ENCODE measurements at places on chromosomes 4 and X.

DNA sequence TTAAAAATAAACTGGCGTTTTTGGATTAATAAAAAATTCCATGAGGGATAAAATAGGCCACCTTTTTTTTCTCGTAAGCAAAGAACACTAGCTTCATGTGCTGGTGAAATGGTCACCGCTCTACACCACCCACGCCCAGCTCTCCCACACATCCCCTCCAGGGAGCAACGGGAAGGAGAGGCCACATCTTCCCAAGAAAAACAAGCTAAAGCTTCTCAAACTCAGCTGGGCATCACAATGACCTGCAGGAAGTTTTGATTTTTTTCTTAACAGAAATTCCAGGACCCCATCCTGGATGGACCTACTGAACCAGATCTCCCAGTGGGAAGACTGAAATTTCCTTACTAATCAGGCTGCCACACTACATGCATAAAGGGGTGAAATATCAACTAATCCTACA lies 9.8 kb downstream of the TSPAN5 start:
- DNase-seq, result no peak

DNA sequence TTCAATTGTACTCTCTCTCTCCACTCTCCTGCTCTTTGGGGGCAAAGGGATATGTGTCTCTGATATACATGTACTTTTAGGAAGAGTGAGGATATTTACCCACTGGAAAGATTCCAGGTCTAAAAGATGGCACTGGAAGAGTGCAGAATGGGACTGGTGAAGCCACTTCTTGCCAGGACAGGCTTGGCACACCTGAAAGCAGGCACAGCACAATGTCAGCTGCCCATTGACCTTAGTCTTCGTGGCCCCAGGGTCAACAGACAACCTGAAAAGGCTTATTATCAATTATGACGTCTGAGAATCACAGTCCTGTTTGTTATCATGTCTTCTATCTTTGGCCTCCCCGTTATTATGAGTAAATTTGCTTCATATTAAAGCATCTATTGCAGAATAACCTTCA lies 86.7 kb upstream of the PAK3 start:
- DNase-seq, result no peak

DNA sequence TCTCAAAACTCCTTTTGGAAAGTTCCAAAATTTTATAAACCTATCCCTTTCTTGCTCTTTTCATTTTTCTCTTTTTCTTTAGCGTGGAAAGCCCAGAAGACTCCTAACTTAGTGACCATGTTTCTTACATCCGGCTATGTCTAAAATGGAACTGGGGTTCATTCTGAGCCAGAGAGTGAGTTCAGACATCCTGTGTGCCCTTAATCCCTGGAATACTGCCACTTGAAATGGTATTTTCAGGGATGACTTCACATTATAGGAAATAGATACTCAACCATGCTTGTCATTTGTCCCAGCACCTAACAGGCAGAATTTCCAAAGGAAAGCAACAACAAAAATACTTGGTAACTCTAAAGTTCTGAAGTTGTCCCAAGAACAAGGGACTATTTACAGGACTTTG lies 379.6 kb downstream of the ARHGAP24 start:
- no peak for DNase-seq

DNA sequence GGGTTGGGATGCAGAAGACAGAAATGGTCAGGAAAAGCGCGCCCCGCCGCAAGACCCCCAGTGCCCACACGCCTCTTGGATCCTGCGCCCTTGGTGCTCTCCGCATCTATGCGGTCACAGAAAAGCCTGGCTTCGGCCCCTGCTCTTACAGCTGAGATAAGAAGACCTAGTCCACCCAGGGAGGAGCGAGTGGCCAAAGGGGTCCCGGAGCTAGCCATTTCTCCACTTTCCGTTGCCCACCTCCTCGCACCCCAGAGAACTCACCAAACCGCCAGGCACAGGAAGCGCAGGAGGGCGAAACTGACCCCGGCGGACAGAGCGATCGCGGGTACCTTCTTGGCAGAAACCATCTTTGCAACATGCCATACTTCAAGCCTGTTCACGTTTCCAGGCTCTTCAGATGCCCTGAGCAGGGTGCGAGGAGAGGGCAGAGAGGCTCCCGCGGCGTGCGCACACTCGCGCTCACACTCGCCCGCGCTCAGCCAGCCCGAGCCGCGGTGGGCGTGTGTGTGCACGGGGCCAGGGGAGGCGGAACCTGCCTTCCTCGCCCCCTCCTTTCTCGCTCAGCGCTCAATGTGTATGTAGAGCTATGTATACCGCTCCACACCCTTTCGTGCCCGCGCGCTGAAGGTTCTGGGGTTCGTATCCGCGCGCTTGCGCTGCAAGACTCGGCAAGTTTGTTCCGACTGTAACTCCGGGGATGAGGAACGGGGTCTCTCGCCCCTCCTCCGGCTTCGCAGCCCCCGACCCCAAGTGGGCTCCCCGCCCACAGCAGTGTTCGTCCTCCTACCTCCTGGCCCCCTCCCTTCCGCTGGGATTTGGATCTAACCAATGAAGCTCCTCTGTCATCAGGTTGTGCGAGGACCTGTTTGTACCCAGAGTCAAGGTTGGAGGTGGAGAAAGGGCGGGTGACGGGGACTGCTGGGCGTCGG lies at the start of gene GABRA4:
TSS of gene GABRA4 (minus strand) at position 507 of the 932 bp plus-strand sequence. CDS start at position 350, 157 bp downstream.
- DNase-seq, result no peak

DNA sequence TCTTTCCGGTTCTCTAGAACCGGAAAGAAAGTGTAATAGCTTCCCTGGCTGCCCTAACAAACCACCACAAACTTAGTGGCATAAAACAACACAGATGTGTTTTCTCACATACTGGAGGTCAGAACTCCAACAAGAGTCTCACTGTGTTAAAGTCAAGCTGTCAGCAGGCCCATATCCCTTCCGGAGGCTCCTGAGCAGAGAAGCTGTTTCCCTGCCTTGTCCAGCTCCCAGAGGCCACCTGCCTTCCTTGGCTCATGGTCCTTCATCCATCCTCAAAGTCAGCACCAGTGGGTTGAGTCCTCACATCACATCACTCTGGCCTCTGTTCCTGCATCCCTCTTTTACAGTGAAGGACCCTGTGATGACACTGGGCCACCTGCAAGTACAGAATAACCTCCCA lies 49.8 kb upstream of the HMX1 start:
- DNase-seq, result no peak

- DNase-seq, result no peak
These were observed 339.2 kb upstream of the AADAT start for GRCh38 chr4:170428929-170429328.

DNA sequence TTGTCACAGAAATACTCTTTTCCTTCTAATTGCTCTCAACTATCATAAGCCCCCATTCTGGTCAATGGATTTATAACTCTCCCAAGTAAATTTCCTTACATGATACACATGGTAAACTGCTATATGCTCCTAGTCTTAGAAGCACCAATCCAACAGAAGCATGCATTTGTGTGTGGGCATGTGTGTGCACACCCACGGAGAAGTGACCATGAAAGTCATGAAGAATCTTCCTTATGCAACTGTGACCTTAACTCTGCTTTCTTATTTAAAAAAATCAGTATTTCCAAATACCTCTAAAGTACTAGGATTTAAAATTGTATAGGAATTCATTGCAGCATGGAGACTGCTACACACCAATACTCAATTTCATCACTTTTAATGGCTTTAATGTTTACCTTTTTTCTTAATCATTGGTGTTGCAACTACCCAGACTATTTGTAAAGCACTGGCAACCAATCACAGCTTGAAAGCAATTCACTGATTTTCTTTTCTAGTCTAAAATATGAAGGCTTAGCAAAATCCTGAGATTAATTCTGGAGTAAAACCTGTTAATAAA lies 47.6 kb downstream of the MAML3 start:
- DNase-seq, result no peak

GRCh38 chrX:30787012-30787411 lies 102.0 kb downstream of the TAB3 start:
- DNase-seq, result no peak

GRCh38 chrX:64739792-64740378 lies 236.4 kb downstream of the ZC4H2 start:
- DNase-seq, result no peak

- DNase-seq, result no peak
These were observed 25.6 kb downstream of the SPRY1 start for GRCh38 chr4:123421937-123422781.

DNA sequence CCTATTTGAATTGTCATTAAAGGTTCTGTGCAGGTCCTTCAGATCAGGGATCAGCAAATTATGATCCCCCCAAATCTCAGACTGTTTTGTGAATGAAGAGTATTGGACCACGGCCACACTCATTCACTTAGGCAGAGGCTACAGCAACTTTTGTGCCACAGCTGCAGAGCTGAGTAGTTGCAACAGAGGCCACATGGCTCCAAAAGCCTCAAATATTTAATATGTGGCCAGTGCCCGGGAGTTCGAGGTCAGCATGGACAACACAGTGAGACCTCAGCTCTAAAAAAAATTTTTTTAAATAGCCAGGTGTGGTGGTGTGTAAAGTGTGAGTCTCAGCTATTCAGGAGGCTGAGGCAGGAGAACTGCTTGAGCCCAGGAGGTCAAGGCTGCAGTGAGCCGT lies 100.7 kb downstream of the NSUN7 start:
- DNase-seq, result no peak

DNA sequence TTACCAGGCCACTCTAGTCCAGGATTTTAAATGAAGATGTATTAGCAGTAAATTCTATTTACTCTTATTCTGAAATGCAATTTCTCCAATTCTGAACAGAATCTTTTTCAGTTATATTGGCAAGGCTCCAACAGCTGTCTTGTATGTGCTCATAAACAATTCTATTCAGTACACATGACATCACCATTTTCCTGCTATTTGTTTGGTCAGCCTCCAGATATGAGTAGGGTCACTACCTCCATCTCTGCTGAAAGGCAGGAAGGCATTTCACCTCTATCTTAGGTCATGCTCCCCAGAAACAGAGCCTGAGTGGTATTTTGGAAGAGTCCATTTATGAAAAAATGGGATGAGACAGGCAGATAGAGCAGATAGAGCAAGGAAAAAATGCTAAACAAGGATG lies 151.1 kb upstream of the ADGRL3 start:
- DNase-seq, result no peak

DNA sequence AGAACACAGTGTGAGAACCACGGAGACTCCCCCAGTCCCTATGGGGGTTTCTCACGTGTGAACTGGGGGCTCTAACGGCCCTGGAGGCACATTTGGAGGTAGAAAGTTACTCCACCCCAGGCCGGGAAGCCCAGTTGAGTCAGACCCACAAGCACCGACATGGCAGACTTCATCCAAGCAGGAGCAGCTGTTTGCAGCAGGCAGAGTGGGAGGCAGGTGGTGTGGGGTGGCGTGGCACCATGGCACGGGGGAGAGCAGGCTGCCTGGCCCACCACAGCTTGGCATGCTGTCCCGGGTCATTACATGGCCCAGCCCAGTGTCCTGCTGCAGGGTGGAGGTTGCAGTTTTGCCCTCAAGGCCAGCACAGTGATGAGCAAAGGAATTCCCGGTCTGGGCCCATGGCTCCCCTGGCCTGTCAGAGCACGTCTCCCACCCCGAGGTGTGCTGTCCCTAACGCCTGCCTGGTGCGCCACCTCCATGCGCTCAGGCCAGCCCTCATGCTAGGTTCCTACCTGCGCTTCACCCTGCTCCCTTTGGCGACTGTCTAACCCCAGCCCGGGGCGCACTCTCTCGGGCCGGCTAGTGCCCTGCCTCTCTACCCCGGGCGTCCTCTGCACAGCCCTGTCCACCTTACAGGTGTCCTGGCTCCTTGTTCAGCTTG lies 90.6 kb upstream of the AFAP1 start:
- DNase-seq, result no peak

DNA sequence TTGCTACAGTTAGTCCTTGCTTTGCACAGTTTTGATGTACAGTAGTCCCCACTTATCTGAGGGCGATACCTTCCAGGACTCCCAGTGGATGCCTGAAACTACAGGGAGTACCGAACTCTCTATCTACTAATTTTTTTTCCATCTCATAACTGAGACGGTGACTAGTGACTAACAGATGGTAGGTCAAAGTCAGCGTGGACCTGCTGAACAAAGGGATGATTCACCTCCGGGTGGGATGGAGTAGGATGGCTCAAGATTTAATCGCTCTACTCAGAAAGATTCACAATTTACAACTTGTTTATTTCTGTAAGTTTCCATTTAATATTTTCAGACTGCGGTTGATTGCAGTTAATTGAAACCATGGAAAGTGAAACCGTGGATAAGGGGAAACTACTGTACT lies 655.8 kb downstream of the ZNF674 start:
- DNase-seq, result no peak

DNA sequence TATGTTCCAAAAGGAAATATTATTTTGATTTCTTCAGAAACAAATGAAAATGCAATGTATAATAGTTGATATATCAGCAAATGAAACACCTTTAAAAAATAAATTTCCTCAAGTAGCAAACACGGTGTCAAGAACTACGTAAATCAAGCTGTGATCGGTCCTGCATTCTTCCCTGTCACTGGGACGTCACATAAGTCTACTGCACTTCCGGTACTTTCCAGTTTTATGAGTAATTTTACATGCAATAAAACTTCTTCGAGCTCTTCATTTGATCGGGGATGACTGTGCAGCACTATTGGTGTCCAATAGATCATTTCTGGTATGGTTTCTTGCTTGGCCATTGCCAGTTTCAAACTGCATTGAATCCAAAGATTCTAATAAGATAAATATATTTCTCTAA lies 114.0 kb upstream of the VEGFC start:
- DNase-seq, result no peak

DNA sequence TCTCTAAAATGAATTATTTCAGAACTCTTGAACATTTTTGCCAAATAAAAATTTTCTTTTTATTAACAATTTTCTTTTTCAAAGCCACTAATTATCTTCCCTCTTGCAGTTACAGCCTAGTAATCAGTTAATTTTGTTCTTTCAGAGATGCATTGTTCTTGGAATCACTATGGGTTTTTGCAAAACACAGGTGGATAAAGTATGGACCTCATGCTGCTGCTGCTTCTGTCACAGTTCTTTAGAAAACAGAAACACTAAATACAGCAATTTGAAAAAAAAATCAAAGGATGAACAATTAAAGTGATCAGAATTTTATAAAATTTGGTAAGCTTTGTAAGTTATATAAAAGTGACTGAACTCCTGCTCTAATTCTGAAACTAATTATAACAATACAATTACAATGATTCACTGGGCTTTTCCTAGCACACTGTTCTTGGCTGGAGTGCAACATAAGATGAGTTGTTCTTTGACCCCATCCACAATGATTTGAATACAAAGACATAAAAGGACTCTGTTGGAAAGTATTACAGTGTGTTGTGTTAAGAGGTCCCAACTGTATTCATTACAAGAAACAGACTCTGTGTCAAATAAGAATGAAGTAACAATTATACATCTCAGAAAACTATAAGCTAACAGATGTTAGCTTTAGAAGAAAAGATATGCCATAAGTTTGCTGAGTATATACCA lies 59.4 kb upstream of the GK2 start:
- no peak for DNase-seq

- no peak for DNase-seq
These were observed 153.7 kb upstream of the BMP3 start for GRCh38 chr4:80876810-80877209.

DNA sequence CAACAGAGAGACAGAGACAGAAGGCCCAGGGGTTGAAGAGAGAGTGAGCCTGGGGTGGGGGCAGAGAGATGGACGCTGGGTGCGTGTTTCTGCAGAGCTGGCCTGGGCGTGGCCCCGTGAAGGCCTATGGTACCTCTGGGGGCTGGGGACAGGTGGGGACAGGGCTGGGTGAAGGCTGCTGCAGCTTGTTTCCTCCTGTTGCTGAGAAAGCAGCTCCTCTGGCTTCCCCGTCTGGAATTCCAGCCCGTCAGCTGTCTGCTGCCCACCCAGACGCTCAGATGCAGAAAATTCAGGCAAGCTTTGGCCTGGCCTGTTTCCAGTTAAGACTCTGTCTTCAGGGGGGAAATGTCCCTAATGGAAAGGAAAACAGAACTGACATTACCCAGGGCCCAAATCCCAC lies 76.8 kb upstream of the PSAPL1 start:
- DNase-seq, result no peak

Measured in stimulated activated CD8-positive, alpha-beta memory T cell treated with anti-CD3 and anti-CD28 coated beads, Interleukin-4, amount 100 ng/mL, for 4 hours (primary cell).